ENCODE measurements at places on chromosomes 2 and 18.

- DNase-seq, result no peak
These were observed 24.6 kb upstream of the TMX3 start for GRCh38 chr18:68739462-68739861.

- no peak for DNase-seq
These were observed 2016.1 kb upstream of the PIK3C3 start for GRCh38 chr18:39938676-39939608.

DNA sequence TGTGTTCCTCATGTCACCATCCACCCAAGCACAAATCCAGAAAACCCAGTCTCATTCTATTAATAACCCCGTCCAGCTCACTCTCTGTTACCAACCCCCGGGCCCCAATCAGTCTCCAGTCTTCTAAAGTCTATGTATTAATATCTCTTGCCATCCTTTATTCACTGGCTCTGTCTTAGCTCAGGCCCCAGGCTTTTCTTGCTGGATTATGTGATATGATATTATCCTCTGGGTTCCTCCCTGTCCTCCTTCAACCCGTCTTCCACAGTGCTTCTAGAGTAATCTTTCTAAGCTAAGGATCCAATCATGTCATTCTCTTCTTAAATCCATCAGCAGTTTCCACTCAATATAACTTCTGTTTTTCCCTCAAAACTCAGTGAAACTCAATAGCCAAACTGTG lies 240.5 kb upstream of the OSR1 start:
- DNase-seq, result no peak

DNA sequence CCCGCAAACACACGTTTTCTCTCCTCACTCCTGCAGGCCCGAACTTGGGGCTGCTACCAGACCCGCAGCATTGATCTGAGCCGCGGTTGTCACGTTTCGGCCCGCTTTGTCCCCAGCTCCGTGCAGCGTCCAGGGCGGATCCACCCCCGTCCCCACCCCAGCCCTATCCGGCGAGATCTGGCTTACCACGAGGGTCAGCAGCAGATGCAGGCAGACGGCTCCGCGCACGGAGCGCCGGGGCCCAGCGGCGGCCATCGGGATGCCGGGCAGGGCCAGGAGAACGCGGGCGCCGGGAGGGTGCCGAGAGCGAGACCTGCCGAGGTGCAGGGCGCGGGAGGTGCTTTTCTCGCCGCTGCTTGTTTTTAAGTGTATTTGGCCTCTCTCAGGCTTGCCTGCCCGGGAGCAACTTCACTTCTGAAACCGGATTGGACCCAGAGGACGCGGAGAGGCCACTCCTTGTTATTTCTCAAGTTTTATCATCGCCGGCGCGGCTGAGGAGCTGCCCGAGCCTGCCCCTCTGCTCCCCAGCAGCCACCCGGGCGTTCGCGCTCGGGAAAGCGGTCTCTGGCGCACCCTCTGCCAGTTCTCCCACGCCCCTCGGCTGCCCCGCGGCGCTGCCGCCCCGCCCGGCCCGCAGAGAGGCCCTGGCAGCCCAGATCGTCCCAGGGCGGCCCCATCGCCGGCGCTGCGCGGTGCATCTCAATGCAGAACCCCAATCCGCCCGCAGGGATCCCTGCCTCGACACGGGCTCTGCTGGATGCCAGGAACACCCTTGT lies at the start of gene DSC3:
TSS of gene DSC3 (minus strand) at position 337 of the 776 bp plus-strand sequence. CDS start at position 255, 82 bp downstream.
- DNase-seq, result no peak

DNA sequence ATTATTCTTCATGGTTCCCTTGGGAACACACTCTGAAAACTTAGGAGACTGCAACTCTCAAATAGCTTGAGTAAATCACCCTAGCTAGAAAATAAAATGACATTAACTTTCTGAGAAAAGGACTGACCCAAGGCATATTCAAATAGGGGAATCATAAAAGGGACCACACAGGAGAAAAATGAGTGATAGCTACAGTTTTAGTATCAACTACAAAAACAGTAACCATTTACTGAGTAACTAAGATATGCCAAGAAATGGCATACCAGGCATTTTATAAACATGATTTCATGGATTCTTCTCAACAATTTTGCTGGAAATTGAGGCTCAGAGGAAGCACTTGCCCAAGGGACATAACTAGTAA lies 84.5 kb downstream of the AFF3 start:
- DNase-seq, result no peak

GRCh38 chr18:67385455-67385854 lies 131.1 kb downstream of the DSEL start:
- DNase-seq, result no peak

DNA sequence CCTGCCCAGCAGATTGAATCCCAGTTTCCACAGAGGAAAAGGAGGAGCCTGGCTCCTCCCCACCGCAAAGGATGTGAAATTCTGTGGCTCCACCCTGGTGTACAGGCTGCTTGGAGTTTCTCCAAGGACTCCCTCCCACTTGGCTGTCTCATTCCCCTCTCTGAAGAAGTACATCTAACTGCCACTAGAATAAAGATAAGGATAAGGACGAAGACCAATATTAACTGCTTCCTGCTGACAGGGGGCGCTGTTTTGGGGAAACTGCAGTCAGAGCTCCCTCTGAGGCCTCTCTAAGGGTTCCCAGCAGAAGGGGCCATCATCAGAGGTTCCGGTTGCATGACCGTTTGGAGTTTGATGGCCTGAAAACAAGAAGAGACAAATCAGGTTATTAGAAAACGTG lies 790.9 kb downstream of the CPS1 start:
- DNase-seq, result no peak

GRCh38 chr2:229601936-229602335 lies 112.4 kb downstream of the DNER start:
- no peak for DNase-seq

DNA sequence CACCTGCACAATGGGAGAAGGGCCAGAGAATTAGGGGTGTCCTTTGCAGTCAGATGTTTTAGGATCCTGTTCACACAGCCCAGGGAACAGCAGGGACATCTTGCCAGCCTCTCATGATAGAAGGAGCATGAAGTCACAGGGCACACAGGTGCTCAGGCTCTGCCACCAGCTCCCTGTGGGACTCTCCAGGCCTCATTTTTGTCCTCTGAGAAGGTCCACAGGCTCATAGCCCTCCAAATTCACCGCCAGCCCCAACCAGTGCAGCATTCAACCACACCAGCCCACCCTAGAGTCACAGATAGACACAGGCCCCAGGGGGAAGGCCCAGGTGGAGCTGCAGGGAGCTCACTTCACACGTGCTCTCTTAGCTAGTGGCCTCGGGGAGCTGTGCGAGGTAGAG lies 391.7 kb downstream of the TNS1 start:
- no peak for DNase-seq

GRCh38 chr2:20113986-20114938 lies 62.8 kb upstream of the LAPTM4A start:
- DNase-seq, result no peak

- DNase-seq, result no peak
These were observed 70.2 kb downstream of the NGEF start for GRCh38 chr2:232942831-232943230.

GRCh38 chr2:28649481-28650265 lies 102.0 kb upstream of the PPP1CB start:
- no peak for DNase-seq

DNA sequence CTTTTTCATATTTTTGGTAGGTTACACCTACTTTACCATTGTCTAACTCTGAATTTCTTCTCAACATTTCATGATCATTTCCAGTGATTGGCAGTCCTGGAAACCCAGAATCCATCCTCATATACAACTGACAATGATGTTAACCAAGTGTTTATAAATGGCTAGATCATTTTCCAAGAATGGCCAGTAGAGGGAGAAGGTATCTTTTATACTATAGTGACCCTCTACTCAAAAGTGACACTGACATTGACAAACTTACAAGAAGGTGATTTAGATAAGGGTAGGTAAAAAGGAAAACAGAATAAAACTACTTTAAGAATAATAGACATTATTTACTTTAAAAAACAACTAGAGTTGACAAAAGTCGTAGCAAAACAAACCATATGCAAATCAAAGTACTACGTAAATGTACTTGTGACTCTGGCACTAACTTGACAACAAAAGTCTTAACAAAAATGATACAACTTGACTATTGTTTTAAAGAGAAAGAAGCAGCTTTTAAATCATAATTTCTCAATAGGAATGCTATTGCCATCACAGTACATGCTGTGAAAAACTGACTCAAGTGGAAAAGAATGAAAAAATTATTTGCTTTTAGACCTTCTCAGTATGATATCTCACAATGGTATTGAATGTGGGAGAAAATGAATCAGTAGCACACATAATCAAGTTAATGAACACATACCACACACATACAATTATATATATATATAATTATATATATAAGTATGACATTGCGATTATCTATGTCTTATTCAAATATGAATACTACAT lies 76.6 kb upstream of the GRB14 start:
- DNase-seq, result no peak

DNA sequence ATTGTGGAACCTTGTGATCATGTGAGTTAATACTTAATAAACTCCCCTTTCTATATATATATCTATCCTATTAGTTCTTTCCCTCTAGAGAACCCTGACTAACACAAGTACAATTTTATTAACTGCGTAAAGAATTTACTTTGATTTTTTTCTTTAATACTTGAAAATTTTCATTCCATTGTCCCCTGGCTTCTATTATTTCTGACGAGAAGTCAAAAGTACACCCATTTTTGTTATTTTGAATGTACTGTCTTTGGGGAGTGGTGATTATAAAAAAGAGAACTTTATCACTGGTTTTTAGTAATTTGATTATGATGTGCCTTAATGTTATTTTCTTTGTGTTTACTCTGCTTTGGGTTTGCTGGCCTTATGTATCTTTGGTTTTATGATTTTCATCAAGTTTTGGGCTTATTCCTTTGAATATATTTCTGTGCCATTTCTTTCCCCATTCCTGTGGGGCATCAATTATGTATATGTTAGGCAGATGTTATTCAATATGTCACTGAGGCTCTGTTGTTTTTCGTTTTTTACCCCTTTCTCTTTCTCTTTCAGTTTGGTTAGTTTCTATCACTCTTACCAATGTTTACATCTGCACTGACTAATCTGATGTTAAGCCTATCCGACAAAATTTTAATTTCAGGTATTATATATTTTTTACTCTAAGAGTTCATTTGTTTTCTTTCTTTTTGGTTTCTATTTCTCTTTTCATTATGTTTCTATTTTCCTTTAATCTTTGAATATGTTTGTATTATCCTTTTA lies 271.4 kb downstream of the CAMKMT start:
- no peak for DNase-seq

DNA sequence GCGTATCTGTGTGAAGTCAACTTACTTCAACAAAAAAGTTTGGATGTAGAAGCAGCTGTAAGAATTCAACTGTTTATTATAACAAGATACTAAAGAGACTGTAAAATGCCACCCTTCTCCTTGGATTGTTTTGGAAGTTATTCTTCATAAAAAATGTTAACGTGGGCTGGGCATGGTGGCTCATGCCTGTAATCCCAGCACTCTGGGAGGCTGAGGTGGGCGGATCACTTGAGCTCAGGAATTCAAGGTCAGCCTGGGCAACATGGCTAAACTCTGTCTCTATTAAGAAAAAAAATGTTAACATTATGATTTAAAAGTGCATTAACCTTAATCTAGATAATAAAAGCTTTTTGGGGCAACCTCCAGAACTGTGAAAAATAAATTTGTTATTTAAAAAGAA lies 7.7 kb downstream of the CIAO1 start:
- DNase-seq, result no peak

DNA sequence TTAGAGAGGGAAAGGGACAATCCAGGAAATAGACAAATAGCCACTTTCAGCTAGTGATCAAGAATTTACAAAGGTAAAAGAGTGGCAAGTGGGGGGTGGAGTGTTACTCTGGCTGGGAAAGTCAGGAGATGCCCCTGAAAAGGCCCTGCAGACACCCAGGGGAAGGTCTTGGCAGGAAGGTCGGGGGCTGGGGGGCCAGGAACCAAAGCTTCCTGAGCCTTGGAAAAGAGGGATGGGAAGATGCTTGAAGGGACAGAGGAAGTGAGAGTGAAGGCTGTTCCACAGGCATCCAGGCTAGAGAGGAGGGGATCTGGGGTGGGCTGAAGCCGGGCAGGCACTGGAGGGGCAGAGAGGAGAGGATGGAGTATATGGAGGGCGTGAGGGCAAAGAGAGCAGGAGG lies 3.9 kb upstream of the TMEM37 start:
- no peak for DNase-seq

GRCh38 chr2:45894211-45894610 lies 242.7 kb downstream of the PRKCE start:
- DNase-seq, result no peak

DNA sequence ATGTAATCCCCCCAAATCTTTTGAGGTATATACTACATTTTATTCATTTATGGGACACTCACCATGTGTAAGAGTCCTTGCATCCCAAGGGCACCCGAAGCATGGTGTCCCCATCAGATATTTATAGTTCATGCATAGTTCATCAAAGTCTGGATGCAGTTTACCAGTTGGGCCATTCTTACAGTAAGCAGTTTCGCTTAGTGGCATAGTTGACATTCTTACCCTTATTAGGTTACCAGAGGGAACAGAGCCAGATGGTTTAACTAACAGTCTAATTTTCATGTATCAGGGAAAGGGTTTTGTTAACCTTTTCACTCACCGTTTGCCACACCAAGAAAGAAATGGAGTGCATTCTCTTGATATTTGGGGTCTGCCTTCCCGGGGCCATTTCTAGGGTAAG lies 7.1 kb downstream of the ZNF407 start:
- no peak for DNase-seq

GRCh38 chr2:61853086-61853846 lies 594 bp downstream of the FAM161A start:
- no peak for DNase-seq

- DNase-seq, result no peak
These were observed 55.6 kb upstream of the DLGAP1 start for GRCh38 chr18:4510711-4511110.

DNA sequence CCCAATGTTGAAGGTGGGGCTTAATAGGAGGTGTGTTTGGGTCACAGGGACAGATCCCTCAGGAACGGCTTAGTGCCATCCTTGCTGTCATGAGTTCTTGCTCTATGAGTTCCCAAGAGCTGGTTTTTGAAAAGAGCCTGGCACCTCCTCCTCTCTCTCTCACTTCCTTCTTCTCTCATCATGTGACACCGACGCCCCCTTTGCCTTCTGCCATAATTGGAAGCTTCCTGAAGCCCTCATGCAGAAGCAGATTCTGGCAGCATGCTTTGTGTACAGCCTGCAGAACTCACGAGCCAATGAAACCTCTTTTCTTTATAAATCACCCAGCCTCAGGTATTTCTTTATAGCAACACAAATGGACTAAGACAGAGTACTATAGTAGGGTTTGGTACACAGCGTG lies 100.4 kb upstream of the SH3BP4 start:
- no peak for DNase-seq

GRCh38 chr2:10720306-10720705 lies 1.1 kb upstream of the ATP6V1C2 start:
- DNase-seq, result no peak

DNA sequence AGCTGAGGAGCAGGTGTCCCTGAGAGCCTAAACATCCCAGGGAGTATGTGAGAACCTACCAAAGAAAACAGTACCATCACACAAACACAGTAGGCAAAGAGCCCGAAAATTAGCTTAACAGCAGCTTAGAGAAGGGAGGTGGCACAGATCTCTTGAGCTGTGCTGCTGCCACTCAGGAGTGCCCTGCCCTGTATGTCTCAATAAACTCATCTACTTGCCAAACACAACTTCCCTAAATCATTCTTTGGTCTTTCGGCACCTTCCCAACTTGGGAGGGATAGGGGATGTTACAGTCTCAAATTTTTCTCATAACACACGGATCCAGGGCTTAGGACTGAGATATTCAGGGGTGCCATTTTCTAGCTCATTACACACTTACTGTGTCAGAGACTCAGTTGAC lies 45.3 kb upstream of the C1D start:
- DNase-seq, result no peak

Measured in naive B cell (primary cell).